Right lung (tissue), 10 donors: ENCODE measurements at places on chromosomes 4 and X. TPM values are rescaled to one million over a fixed set of nuclear protein-coding genes. Genes with fewer than 3 reads are reported as not detected.

Gene PAGE1
- not detected for polyA plus RNA-seq

DNA sequence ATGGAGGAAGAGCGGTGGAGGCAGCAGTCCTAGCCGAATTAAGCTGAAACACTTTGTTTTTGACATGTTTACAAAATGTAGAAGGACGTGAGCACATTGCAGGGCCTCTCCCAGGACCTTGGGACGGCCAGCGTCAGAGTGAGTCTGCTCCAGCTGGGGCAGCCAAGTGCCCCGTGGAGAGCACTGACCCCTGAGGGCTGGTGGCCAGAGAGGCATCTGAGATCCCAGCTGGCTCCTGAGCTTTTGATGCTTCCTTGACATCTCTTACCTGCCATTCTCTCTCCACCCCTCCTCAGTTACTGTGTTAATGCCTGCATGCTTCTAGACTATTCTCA, 24.7 kb downstream of the NAT8L start:
- no peak for DNase-seq

DNA sequence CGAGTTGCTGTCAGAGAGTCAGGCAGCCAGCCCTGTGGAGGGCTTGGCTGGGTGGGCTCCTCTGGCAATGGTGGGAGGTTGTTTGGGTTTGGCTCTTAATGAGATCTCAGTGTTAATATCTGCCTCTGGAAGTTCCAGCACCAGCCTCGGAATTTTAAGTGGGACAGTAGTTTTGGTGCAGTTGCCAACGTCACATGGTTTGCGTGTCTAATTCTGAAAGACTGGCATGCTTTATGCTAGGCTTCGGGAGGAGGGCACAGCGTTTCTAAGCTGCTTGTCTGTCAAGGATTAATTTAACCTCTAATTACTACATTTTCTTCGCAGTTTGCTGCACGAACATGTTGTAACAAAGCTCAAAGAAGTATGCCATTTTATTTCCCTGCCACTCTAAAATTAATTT, 9.2 kb downstream of the MAMLD1 start:
- no peak for DNase-seq

Gene CAPN6
- polyA plus RNA-seq: 23.4 TPM

GRCh38 chr4:109873791-109874514, 26.0 kb downstream of the LRIT3 start:
- no peak for DNase-seq

Gene CHIC1
- polyA plus RNA-seq: 11.1 TPM

DNA sequence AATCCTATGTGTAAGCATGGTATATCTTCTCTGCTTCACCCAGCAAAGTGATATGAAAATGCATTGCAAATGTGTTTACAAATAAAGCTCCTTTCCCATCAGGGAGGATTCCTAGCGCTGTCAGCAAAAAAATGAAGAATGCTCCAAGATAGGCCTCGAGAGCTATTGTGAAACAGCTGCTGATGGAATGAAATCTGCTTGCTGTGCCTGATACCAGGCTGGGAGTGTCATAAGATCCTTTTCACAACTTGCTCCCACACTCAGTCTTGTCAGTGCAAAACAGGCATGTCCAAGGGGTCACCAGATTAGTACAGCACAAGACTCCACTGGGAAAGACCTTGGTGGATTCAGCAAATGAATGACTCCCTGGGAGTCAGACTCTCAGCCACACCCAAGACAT, 34.1 kb downstream of the HNRNPH2 start:
- DNase-seq: no peak
